ENCODE measurements at places on chromosomes 11 and 22. TPM values are rescaled to one million over a fixed set of nuclear protein-coding genes. Genes with fewer than 3 reads are reported as not detected.

Gene PDGFB
- 12.0 TPM for total RNA-seq

Gene OR6T1
- total RNA-seq: not detected

Gene SH3BP1
- total RNA-seq: 9.2 TPM

Gene FOLR1
- 0.39 TPM for total RNA-seq

Gene RAB38
- 0.84 TPM for total RNA-seq

Gene TSPAN32
- total RNA-seq: 9.0 TPM

Gene SCGB1D2
- total RNA-seq: not detected

Gene UPK2
- total RNA-seq: not detected

Gene QSER1
- 35.1 TPM for total RNA-seq

Gene WNT7B
- total RNA-seq: not detected

Gene PANX2
- 0.30 TPM for total RNA-seq

Gene OR51T1
- not detected for total RNA-seq

Gene TBX1
- total RNA-seq: 0.42 TPM

Gene FOLR3
- not detected for total RNA-seq

Gene FCHSD2
- 20.8 TPM for total RNA-seq

Gene JAM3
- total RNA-seq: 110 TPM

Gene OR4B1
- total RNA-seq: not detected

Gene TIMP3
- 952 TPM for total RNA-seq

Gene TAF6L
- total RNA-seq: 28.5 TPM

Gene HTR3A
- total RNA-seq: not detected

Gene OR5P2
- not detected for total RNA-seq

Gene SLC29A2
- total RNA-seq: 3.1 TPM

Gene SEZ6L
- total RNA-seq: under 0.01 TPM

Gene IGLL5
- total RNA-seq: not detected

Gene MOV10L1
- total RNA-seq: 2.7 TPM

Gene OR2D3
- total RNA-seq: not detected

Gene LMO1
- not detected for total RNA-seq

Gene MAFF
- 93.3 TPM for total RNA-seq

Gene SLC43A3
- total RNA-seq: 110 TPM

Gene RIMBP3B
- total RNA-seq: not detected

All from tibial nerve (tissue), 4 donors.